Kidney tubule cell (primary cell): ENCODE measurements at places on chromosomes 7 and 10.
A peak's percentile ranks its signal among the peaks of the same experiment; 100 is the strongest.

GRCh38 chr10:87837445-87837844 lies 19.4 kb upstream of the ATAD1 start:
- no peak for DNase-seq

GRCh38 chr7:103547451-103548284 lies 101.7 kb upstream of the SLC26A5 start:
- DNase-seq = no peak

DNA sequence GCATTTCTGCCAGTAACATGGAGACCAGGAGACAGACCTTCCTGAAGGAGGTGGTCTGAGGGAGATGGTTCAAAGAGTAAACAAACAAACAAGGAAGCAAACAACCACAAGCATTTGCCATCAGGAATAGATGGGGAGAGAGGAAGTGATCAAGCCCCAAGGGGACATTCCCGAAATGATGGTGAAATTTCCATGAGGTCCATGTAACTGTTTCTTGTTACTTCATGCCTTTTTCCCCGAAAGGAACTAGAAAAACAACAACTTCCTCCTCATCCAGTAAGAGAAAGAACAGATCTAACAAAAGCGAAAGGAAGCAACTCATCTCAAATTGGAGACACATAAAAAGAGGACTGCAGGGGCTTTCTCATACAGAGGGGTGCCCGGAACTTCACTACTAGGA lies 152.5 kb upstream of the ZNF32 start:
- DNase-seq = no peak

DNA sequence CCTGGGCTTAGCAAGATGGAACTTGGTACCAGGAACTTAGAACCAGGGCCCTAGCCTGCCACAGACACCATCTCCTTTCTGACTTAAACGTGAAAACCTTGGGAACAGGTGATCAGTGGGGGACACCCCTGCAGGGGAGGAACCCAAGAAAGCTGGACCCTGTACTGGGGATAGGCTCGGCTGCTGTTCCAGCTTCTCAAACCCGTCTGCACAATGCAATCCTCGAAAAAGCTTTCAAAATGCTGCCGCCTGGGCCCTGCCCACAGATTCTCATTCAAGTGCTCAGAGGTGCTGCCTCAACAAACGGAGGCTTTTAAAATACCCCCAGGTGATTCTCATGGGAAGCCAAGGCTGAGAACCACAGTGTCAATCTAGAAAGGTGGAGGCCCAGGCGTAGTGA lies 169.7 kb downstream of the ARHGAP21 start:
- no peak for DNase-seq

DNA sequence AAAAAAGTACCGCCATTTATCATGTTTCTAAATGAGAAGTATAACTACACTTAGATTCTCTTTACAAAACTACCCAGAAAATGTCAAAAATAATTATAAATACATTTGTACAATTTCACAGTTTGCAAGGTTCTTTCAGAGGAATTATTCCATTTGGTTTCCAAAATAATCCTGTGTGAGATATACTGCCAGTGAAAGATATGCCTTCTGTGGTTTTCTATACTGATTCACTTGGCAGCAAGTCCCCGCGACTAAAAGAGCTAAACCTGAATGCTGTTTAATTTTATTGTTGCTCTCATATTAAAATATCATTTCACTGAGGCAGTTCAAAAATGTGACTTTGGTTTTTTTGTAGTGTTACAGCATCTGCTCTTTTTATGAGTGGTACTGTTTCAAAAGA lies 364.9 kb upstream of the PLXDC2 start:
- DNase-seq = no peak

DNA sequence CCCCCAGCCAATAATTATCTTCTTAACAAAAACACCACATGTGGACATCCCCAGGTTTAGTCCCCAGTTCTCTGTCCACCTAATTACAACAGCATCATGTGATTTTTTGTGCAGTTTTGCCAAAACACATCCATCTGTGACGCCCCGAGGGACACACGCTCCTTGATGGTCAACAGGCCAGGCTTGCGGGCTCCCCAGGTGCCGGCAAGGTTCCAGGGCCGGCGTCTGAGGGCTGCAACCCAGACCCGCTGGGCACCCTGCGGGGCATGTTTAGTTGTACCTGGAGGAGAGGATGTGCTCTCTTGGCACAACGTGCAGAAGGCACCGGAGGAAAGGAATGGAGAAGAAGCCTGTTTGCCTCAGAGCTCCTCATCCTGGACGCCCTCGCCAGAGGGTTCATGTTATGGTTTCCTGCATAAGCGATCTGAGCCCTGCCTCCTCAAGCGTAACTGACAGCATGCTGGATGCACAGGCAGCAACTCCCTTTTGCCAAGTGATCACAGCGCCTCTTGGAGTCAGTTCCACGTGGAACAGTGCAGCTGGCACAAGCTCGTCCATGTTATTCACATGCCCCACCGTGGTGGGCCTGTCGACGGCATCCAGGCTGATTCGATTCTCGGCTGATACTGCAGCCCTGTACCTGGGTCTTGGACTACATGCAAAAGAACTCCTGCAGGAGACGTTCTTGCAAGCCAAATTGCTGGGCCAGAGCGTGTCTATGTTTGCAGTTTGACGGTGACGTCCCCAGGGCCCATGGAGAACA lies 41.6 kb downstream of the JAKMIP3 start:
- peak; percentile 53 for DNase-seq

GRCh38 chr7:155051355-155051754 lies 18.8 kb upstream of the HTR5A start:
- no peak for DNase-seq

DNA sequence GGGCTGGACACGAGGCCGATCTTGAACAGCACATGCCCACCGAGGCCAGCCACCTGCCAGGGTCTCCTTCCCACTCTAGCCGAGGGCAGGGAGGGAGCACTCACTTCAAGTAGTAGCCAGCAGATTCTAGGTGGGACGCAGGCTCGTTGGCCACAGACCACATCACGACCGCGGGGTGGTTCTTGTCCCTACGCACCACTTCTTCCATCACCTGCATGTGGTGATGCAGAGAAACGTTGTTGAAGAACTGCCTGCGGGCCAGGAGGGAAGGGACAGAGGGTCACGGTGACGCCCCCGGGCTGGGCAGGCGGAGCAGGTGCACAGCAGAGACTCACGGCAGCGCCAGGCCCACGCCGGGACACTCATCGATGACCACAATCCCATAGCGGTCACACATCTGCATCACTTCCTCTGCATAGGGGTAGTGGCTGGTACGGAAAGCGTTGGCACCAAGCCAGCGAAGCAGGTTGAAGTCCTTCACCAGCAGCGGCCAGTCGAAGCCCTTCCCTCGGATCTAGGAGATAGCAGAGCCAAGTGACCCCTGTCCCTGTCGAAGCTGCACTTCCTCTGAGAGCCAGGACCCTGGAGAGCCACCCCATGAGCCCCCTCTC lies 7.7 kb downstream of the GUSB start:
- no peak for DNase-seq

- DNase-seq = peak; percentile 33
These were observed 11.3 kb downstream of the KMT2C start for GRCh38 chr7:152424348-152425108.

GRCh38 chr7:111011520-111011919 lies 79.4 kb upstream of the LRRN3 start:
- DNase-seq = no peak

DNA sequence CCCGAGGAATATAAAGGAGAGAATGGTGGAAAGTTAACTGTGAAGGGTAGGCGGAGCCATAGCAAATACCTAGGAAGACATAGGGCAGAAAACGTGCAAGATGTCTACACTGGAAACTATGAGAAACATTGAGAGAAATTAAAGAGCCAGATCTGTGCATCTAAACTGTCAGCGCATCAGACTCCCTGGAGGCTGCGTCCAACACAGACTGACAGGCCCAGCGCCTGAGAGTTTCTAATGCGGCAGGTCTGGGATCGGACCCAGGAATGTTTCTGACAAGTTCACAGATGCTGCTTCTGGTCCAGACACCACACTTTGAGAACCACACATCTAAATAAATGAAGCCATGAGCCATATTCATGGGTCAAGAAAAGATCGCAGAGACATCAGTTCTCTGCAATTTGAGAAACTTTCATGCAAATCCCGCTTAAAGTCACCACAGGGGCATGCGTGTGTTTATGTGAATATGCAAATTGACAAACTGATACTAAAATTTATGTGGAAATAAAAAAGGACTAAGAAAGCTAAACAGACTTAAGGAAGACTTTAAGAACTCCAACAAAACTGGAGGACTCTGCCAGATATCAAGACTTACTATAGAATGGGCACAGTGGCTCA lies 38.8 kb downstream of the PROSER2 start:
- DNase-seq = no peak

- peak; percentile 65 for DNase-seq
These were observed 80.3 kb downstream of the LRRC17 start for GRCh38 chr7:102992938-102993717.

GRCh38 chr7:138245216-138245615 lies 169.0 kb downstream of the AKR1D1 start:
- DNase-seq = no peak

GRCh38 chr7:1862560-1862959 lies 192.5 kb downstream of the ELFN1 start:
- no peak for DNase-seq

GRCh38 chr10:19922236-19922963 lies 106.2 kb downstream of the PLXDC2 start:
- DNase-seq = peak; percentile 91

DNA sequence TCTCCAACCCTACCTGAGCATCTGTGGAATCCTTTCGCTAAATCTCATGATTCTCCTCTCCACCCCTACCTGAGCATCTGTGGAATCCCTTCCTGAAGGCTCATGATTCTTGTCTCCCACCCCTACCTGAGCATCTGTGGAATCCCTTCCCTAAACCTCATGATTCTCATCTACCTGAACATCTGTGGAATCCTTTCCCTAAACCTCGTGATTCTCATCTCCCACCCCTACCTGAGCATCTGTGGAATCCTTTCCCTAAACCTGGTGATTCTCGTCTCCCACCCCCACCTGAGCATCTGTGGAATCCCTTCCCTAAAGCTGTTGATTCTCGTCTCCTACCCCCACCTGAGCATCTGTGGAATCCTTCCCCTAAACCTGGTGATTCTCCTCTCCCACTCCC lies 342.0 kb downstream of the SDK1 start:
- no peak for DNase-seq

DNA sequence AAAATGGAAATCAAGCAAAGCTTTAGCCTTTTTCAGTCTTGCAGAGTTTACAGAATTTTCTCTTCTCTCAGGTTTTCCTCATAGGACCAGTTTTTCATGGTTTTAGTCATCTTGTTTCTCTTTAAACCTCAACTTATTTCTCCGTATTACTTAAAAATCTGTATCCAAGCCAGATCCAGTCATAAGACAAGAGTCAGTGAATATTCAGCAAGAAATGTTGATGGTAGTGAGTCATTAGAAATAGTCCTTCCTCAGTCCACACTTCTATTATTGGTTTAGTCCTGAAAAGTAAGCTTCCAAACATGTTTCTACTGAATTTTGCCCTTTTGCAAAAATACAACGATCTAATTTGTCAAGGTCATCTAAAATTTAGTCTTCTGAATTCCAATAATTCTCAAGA lies 107.0 kb downstream of the VIM start:
- DNase-seq = peak; percentile 69

GRCh38 chr7:145696071-145696470 lies 420.5 kb upstream of the CNTNAP2 start:
- DNase-seq = no peak

DNA sequence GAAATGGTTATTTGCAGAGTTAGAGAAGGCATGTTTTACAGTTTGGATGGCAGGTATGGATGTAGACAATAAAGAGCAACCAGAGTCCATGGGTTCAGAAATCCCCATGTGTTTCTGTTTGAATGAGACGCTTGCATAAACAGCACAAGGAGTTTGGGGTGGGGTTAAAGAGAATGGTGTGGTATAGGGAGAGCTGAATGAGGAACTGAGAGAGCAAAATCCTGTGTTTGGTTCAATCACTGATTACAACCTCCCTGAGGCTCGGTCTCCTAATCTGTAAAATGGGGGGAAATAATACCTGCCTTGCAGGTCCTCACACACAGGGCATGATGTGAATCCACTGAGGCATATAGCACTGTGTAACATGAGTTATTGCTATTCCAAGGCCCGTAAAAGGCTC lies 23.7 kb downstream of the CAV1 start:
- no peak for DNase-seq

DNA sequence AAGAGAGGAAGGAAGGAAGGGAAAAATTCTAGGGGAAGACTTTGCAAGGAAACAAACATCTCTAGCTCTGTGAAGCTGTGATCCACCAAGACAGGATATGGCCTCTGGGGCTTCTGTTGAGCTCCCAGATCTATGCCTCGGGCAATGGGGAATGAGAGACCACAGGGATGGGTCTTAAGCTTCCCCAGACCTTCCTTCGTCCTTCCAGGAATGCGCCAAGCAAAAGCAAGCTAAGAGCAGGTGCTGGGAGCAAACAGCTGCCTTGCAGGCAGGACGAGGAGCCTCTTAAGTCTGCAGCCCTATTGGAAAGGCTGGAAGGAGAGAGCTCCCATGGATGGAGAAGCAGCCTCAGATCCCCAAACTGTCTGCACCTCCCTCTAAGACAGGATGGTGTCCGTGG lies 21.9 kb upstream of the ELN start:
- no peak for DNase-seq

DNA sequence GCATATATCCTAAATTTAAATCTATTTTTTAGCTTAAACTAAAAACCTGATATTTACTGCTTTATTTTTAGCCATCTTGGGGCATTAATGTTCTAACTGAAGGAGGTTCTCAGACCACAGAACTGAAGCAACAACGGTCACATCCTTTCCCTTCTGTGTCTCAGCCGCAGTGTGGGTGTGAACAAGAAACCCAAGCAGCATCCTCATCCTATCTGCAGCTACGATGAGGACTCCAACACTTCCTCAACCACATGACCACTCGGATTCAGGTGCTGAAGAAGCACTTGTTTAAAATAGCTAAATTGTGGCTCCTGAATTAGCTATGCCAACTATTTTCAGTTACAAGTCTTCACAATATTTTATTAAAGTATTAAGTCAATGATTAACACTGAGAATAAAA lies 5.3 kb downstream of the ESYT2 start:
- no peak for DNase-seq

DNA sequence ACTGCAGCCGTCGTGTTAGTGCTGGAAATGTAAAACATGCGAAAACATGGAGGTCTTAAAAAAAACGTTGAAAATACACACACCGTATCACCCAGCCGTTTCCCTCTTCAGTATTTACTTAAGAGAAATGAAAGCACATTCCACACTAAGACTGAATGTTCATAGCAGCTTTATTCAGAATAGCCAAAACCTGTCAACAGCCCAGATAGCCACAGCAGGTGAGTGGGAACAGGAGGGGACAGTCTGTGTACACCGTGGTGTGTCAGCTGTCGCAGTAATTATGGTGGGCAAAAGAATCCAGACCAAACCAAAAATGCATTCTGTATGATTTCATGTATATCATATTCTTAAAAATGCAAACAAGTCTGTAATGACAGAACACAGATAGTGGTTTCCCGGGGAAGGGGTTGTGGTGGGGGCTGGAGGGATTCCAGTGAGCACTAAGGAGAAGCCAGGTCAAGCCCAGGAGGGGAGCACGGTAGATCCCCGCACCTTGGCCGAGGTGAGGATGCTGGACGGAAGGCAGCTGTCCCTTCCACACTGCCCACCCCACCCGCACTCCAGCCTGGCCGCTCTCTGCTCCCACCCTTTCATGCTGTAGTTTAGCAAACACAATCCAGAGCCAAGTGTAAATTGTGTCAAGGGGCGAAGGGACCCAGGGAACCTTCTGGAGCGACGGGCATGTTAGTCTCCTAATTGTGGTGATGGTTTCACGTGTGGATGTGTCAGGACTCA lies 123.6 kb downstream of the NKX6-2 start:
- DNase-seq = no peak
